ENCODE measurements at places on chromosomes 16 and 17.

DNA sequence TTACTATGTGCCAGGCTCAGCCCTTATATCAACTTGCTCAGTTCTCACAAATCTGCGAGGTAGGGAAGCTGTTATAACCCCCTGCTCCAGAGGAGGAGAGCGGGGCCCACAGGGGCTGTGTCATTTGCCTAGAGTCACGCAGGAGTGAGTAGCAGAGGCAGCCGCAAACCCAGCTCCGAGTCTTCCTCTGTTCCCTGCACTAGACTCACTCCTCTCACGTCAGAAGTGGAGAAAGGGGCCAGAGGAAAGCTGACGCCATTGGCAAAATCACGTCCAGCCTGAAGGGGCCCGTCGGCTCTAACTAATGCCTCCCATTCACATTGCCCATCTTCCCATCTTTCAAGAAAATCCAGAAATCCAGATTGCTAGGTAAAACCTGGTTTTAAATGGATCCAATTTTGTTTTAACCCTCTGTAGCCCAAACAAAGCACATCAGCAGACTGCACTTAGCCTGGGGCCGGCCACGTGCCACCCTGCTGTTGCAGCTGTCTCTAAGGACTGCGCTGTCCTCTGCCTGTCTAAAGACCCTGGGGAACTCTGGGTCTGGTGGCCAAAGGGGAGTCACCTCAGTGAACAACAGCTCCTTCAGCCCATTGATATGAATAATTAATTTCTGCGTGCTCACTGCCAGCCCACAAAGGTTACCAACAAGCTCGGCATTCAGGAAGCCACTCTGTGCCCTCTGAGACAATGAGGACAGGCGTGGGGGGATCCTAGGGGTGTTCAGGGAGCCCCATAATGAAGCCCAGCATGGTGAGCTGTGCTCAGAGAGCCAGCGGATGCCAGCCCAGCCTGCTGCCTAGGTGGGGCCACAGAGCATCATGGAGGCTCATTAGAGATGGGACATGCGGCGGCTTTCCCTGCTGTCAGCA, 36.7 kb upstream of the ABR start:
- DNase-seq: no peak

DNA sequence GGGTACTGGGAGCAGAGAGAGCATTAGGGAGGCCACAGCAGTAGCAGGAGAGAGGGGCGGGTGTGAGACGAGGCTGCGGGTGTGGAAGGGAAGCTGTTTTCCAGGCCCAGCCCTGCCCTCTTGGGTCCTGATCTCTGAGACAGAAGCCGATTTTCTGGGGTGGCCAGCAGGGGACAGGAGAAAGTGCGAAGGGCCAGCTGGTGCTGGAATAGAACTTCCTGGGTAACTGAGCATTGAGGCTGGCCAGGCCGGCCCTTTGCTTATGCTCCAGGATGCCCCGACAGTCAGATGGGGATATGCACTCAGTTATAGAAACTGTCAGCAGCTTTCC, 804 bp downstream of the BTBD17 start:
- no peak for DNase-seq

GRCh38 chr16:57646388-57647039, 18.1 kb downstream of the ADGRG1 start:
- DNase-seq: no peak

DNA sequence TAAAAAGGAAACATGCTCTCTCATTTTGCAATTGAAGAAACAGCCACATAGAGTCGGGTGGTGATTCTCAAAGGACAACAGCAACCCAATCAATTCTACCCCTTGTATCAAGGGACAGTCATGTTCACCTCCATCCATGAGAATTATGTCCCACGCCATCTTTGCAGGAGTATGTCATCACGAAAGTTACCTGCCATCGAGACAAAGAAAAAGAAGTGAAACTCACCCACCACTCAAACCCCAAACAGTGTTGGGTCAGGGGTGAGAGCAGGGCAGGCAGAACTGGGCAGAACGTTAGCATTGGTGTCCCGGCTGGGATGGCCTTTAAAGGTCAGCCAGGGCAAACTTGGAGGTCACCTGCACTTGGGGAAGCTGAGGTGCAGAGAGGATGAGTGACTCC, 24.2 kb upstream of the HNF1B start:
- no peak for DNase-seq
